ENCODE measurements at places on chromosomes 4 and X.

GRCh38 chr4:22744478-22745062 lies 51.8 kb downstream of the GBA3 start:
- no peak for DNase-seq

GRCh38 chr4:53804719-53805118 lies 213.4 kb upstream of the LNX1 start:
- DNase-seq: no peak

GRCh38 chrX:13607996-13608365 lies 38.6 kb downstream of the EGFL6 start:
- no peak for DNase-seq

- no peak for DNase-seq
Observed at GRCh38 chrX:124421898-124422655, 75.7 kb downstream of the SH2D1A start.

DNA sequence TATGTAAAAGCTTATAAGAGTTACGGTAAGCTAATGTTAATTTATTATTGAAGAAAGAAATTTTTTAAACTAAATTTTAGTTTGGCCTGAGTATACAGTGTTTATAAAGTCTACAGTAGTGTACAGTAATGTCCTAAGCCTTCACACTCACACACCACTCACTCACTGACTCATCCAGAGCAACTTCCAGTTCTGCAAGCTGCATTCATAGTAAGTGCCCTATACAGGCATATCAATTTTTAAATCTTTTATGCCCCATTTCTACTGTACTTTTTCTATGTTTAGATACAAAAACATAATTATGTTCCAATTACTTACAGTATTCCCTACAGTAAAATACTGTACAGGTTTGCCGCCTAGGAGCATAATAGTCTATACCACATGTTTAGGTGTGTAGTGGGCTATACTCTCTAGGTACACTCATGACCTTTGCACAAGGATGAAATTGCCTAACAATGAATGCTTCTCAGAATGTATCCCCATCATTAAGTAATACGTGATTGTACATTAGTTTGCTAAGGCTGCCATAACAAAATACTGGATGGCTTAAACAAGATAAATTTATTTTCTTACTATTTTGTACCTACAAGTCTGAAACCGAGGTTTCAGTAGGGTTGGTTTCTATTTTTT lies 333.8 kb upstream of the PCDH7 start:
- no peak for DNase-seq

- no peak for DNase-seq
Observed at GRCh38 chrX:32896088-32896487, 315.3 kb downstream of the DMD start.

DNA sequence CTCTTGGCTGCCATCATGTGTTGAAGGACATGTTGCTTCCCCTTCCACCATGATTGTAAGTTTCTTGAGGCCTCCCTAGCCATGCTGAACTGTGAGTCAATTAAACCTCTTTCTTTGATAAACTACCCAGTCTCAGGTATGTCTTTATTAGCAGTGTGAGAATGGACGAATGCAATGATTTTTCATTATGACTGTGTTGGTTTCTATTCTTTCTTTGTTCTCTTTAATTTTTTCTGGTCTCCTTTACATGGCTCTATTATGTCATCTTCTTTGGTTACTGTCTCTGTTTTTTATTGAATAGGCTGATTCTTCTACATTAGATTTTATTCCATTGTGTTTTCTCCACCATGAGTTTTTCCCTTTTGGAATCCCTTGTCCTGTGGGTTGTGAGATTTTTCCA lies 840.6 kb downstream of the TRAM1L1 start:
- DNase-seq: no peak

- no peak for DNase-seq
Observed at GRCh38 chr4:88033309-88033708, 25.9 kb downstream of the PKD2 start.

DNA sequence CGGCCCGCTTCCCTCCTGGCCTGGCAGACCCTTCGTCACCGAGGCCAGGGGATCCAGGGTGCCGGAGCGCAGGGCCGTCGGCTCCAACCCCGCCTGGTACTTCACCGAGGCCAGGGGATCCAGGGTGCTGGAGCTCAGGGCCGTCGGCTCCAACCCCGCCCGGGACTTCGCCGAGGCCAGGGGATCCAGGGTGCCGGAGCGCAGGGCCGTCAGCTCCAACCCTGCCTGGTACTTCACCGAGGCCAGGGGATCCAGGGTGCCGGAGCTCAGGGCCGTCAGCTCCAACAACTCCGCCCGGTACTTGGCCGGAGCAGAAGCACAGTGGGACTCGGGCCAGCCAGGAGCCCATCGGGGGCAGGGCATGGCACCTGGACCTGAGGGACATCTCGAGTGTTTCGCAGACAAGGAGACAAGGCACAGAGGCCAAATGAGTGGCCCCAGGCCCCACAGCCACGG lies 85.1 kb downstream of the FAM53A start:
- DNase-seq: no peak

GRCh38 chr4:2274320-2275043 lies 12.6 kb upstream of the MXD4 start:
- no peak for DNase-seq

DNA sequence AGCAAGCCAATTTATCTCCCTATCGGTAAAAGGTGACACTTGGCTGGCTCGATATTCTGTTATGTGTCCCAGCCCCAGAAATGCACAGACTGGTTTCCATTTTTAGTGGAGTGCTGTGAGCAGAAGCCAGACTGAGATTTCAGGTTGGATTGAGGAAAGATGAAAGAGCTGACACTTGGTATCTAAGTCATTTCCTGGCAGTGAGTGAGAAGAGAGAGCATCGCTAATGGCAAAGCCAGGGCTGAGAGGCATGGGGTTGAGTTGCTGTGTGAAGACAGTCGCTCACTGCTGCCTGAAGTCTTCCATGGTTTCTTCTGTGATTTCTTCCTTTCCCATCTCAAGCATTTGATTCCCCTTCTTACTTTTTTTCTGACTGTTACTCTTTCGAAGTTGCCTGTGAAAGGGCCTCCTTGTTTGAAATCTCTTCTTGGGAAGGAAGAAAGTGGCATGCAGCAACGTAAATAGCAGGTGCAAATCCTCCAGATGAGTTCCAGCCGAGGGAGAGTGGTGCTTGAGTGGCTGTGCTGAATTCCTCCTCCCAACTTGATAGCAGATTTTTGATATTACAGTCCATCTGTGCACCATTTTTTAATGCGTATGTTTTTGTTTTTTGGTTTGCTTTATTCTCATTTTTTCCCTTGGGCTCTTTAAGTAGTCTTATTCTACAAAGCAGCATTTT lies 109.2 kb upstream of the LIMCH1 start:
- DNase-seq: no peak
